ENCODE measurements at places on chromosomes 12 and 14.

DNA sequence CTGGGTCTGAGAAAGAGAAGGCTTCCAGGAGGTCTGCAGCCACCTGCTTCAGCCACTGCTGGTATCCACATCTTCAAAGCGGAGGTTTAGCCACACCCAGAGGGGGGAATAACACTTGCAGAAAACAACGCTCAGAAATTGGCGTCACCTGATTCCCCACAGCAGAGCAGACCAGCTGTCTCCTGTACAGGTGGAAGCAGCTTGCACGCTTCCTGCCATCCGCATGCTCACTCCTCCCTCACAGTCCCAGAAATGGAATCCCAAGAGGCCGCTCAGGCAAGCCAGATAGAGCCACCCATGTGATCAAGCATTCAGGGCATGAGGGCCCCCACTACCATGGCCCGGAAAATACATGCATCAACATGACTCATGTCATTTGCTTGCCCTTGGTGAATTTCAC, 112.2 kb upstream of the DIO3 start:
- no peak for DNase-seq

DNA sequence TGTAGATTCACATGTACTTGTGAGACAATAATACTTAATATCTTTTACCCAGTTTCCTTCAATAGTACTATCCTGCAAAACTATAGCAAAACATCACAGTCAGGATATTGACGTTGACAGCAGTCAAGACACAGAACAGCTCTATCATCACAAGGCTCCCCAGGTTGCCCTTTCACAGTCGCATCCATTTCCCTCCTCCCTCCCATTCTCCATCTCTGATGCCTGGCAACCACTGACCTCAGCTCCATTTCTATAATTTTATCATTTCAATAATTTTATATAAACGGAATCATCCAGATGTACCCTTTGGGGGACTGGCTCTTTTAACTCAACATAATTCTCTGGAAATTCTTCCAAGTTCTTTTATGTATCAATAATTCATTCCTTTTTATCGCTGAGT, 81.5 kb downstream of the PLXNC1 start:
- no peak for DNase-seq

DNA sequence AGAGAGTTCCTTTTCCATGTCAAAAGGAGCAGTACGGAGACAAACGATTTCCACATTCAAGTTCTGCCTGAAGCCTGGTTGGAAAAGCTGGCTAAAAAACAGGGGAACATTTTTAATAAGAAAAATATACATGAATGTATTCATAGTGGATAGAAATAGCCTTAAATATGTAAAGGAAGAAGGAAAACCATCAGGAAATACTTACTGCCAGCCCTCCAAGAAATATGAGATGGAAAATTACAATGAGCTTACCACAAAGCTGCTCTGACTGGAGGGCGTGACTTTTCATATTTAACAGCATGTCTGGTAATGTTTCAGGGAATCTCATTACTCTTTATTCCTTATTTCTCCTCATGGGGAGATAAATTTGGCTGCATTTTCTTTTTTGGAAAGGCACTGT, 75.9 kb upstream of the ZDHHC17 start:
- DNase-seq = no peak

GRCh38 chr14:104855532-104856090, 9.5 kb upstream of the CEP170B start:
- no peak for DNase-seq

DNA sequence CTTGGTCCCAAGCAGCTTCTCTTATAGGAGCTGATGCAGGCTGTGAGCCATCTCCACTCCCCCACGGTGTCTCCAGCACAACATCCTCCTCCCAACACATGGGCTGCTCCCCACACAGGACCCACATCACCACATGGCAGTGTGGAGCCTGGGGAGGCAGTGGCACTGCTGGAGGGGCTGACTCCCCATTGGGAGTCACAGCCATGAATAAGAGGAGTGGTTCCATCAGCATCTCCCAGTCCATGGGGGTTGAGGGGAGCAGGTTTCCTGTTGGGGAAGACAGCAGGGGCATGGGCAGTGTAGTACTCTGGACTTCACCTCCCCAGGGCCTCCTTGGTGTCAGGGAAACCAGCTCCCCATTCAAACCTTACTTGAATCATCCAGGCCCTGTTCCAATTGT, 40.5 kb upstream of the OXA1L start:
- no peak for DNase-seq

DNA sequence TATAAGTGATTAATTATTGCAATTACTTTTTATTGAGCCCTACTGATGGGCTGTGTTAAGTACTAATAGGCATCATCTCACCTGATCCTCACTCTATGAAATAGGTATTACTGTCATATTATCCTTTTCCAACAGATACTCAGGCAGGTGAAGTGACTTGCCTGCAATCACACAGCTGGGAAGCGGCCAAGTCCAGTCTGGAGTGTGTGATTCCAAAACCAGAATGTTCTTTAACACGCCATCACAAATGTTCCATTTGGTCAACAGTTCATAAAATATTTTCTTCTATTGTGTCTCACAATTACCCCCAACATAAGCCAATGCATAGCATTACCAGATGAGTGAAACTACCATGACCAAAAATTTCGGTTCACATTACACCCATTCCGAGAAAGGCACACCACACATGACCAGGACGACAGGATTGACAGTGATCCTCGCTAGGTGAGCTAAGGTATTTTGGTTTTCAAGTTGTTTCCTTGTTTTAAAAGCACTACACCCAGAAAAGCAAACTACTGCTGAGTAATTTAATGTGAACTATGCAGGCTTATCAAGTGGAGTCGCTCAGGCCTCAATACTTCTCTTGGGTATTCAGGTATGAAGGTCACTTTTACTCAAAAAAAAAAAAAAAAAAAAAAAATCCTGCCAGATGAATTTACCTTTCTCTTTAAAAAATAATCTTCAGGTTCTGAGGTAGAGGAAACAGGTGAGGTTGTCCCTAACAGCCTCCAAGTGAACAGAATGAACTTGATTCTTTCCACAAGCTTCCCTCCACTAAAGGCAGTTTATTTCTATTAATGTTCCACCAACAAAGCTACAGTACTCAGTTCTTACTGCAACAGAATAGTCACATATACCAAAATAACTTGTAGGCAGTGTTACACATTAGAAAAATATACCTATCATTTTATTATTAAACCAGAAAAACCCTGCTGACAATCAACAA, 2.4 kb downstream of the VPS37B start:
- no peak for DNase-seq

DNA sequence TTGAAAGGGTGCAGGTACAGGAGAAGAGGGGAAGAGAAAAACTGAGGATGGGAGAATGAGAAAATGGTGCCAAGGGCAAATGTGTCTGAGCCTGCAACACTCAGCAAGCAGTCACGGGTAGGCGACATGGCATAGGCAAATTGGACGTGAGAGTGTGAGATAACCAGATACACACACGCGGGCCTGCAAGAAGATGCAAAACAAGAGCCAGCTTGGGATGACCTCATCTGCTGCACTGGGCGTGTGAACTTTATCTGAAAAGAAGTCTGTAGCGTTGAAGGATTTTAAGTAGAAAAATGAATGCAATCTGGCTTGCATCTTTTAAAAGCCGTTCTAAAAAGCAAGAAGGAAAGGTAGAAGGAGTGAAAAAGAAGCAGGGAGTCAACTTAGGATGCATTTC, 160.4 kb downstream of the NTF3 start:
- no peak for DNase-seq

DNA sequence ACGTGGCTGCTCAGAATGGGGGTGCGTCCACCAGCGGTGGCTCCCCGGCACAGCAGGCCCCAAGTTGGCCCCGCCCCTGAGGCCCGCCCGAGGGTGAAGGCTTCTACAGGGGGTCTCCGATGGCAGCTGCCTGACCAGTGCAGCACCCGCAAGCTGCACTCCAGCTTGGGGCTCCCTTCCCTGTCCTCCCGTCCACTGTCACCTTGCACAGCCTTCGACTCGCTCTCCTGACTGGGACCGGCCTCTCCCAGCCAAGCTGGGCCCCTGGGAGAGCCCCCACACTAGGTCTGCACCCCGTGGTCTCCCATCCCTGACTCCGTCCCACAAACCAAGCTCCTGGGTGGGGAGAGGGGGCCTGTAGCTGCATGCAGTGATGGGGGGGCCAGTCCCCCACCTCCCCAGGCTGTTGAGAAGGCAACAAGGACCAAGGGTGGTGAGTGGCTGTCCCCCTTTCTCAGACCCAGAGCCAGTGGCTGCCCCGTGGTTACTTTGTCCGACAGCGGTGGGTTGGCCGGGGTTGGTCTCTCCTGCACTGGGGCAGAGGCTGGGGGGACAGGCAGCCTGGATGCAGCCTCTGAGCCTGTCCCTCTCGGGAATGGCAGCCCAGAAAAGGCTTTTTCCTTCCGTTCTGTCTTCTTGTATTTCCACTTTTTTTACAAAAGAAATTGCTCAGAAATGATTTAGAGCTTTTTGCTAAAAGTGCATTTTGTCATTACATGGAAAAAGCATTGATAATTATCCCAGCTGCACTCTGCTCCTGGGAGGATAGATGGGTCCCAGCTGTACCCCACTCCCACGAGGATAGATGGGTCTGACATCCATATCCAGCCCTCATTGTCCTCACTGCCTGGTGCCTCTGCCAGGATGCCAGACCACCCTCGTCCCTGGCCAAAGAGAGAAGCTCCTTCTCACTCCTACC, 217.0 kb downstream of the KIF26A start:
- no peak for DNase-seq

DNA sequence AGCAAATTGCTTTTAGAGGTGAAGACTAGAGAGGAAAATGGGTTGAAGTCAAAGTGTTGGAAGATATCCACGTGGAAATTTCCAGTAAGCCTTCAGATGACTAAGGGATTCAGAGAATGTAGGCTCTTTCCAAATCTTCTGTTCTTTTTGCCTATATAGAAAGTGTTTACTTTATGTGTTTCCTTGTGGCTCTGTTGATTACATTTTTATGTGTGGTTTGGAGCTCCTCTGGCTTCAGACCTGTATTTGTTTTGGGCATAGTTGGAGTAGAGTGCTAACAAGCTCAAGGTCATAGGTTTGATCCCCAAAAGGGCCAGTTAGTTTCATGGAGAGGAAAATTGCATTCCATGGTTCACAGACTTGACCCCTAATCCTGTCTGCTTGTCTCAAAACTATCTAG, 91.9 kb downstream of the IGF1 start:
- no peak for DNase-seq

DNA sequence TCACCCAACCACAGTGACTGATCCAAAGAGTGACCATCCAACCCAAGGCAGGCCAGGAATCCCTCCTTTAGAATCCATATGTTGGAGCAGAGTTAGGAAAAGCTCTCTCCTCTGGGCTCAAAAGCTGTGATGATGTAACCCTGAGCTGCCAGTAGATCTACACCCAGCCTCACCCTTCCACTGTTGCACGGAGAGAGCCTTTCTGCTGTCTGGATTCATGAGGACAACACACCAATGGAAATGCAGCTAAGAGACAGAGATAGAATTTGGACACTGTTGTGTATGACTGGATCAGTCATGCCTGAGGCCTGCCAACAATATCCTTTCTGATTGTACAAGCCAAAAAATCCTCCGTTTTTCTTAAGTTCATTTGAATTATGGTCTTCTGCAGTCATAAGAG, 4.4 kb upstream of the OR6J1 start:
- DNase-seq = no peak

GRCh38 chr14:104473244-104473565, 106.4 kb upstream of the C14orf180 start:
- no peak for DNase-seq

DNA sequence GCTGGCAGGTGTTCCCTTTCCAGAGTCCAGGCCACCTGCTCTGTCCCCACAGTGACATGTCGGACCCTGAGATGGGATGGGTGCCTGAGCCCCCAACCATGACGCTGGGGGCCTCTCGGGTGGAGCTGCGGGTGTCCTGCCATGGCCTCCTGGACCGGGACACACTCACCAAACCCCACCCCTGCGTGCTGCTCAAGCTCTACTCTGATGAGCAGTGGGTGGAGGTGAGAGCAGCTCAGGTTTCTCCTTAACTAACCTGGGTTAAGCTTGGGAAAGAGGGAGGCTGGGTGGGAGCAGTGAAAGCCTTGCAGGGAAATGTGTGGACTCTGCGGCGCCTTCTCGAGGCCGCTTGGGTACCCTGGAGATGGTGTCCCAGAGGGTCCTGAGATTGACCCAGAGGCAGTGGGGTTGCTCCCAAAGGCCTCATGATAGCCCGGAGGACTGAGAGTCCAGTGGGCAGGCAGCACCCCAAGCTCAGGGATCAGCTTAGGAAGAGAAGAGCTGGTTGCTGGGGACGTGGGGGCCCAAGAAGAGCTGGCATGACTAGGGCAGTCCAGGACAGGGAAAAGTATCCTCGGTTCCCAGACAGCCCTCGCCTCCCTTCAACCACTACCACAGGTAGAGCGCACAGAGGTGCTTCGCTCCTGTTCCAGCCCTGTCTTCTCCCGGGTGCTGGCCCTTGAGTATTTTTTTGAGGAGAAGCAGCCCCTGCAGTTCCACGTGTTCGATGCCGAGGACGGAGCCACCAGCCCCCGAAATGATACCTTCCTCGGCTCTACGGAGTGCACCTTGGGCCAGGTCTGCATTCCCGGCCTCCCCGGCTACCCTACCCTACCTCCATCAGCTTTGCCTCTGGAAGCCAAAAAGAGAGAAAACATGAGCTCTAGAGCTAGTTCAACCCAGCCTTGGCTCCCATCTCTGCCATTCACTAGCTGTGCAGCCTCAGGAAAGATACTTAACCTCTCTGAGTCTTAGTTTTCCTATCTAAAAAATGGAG, 1.8 kb downstream of the CPNE6 start:
- DNase-seq = no peak

DNA sequence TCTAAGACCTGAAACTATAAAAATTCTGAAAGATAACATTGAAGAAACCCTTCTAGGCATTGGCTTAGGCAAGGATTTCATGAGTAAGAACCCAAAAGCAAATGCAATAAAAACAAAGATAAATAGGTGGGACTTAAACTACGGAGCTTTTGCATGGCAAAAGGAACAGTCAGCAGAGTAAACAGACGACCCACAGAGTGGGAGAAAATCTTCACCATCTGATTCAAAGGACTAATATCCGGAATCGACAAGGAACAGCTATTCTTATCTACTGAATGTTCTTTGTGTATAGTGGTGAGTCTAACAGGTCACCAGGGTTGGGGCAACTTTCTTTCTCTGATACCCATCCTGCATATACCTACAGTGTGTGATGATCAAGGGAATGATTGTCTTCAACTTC, 198.6 kb downstream of the CCDC91 start:
- no peak for DNase-seq

- DNase-seq = no peak
Observed at GRCh38 chr12:66055837-66056319, 74.7 kb downstream of the LLPH start.

DNA sequence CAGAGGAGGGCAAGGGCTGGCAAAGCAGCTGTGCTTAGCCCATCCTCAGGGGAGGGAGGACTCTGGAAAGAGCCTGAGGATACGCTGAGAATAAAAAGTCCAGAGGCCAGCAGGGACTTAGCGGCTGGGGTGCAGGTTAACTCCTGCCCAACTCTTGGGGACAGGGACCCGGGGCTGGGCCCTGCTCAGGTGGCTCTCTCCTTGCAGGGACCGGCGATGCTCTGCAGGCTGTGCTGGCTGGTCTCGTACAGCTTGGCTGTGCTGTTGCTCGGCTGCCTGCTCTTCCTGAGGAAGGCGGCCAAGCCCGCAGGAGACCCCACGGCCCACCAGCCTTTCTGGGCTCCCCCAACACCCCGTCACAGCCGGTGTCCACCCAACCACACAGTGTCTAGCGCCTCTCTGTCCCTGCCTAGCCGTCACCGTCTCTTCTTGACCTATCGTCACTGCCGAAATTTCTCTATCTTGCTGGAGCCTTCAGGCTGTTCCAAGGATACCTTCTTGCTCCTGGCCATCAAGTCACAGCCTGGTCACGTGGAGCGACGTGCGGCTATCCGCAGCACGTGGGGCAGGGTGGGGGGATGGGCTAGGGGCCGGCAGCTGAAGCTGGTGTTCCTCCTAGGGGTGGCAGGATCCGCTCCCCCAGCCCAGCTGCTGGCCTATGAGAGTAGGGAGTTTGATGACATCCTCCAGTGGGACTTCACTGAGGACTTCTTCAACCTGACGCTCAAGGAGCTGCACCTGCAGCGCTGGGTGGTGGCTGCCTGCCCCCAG, 2.8 kb downstream of the B3GNT4 start:
- DNase-seq = no peak

All from CD4-positive, alpha-beta T cell treated with Interleukin-2 at 100 ng/mL for 4 hours (primary cell).